ENCODE measurements at places on chromosomes 4 and X. TPM values are rescaled to one million over a fixed set of nuclear protein-coding genes. Genes with fewer than 3 reads are reported as not detected.

DNA sequence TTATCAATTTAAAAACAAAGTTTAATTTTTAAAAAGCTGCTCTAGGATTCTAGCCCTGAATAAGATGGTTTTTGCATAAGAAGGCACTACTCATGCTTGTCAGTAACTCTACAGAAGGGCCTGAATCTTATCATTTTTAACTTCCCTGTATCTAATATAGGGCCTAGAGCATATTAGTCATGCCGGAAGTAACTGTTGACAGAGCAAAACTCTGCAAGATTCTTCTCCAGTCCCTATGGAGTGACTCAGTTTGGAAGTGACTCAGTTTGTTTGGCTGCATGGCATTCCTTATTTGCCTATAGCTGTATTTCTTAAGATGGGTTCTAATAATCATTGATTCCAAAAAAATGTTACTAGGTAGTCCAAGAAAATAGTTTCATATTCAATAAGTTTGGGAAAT lies 431.8 kb upstream of the HTR2C start:
- no peak overlapping the region for H3K4me3 ChIP-seq
- H3K36me3 ChIP-seq: no peaks in the 10 kb centered on the region
- no peak for DNase-seq

The PCDH11X gene
- not detected for total RNA-seq

The ACE2 gene
- total RNA-seq: not detected

The UGT2B10 gene
- total RNA-seq: not detected

GRCh38 chr4:76681996-76682395 lies 215.9 kb downstream of the SOWAHB start:
- H3K4me3 ChIP-seq: no peak overlapping the region
- H3K36me3 ChIP-seq: no peaks in the 10 kb centered on the region
- DNase-seq: no peak
- H3K27me3 ChIP-seq: peaks cover under 1% of the 10 kb centered on the region

The SPINK2 gene
- 5.2 TPM for total RNA-seq

DNA sequence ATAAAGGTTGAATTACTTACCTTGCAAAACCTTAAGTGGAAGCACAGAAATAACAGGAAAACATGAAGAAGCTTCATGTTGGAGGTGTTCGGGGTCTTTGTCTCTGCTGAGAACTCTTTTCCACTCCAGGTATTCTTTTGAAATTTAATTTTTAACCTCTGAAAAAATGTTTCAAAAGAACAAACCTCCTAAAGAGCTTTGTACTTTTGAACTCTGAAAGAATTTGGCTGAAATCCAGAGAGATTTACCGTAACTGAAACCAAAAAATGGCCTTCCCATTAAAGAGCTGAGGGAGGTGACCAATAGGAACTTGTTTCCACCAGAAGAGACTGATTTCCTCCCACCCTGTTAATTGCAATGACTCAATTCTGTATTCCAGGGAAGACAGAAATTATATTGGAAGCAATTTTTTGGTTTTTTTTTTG lies at the start of gene CFI:
Gene CFI (minus strand): TSS at position 105 of the 425 bp plus-strand sequence. CDS start 28 bp downstream, at position 77.
- H3K27me3 ChIP-seq: no peaks in the 10 kb centered on the region
- H3K27ac ChIP-seq: no peak within 1 kb of the TSS
- no peak within 1 kb of the TSS for H3K4me3 ChIP-seq
- no peak for DNase-seq

GRCh38 chr4:15004739-15005301 lies 2.5 kb downstream of the CPEB2 start:
- peaks cover 20% of the 10 kb centered on the region for H3K36me3 ChIP-seq
- no peaks in the 10 kb centered on the region for H3K27me3 ChIP-seq
- peak overlapping the region; percentile 71 for H3K4me3 ChIP-seq
- H3K27ac ChIP-seq: no peak overlapping the region
- peak; percentile 26 for DNase-seq

GRCh38 chrX:150761176-150761818 lies 68.1 kb downstream of the MTMR1 start:
- H3K36me3 ChIP-seq: peaks cover 29% of the 10 kb centered on the region
- no peak overlapping the region for H3K27ac ChIP-seq
- H3K27me3 ChIP-seq: no peaks in the 10 kb centered on the region
- H3K4me1 ChIP-seq: no peaks in the 10 kb centered on the region
- DNase-seq: no peak

The VEGFD gene
- total RNA-seq: not detected

The BTK gene
- 0.42 TPM for total RNA-seq

DNA sequence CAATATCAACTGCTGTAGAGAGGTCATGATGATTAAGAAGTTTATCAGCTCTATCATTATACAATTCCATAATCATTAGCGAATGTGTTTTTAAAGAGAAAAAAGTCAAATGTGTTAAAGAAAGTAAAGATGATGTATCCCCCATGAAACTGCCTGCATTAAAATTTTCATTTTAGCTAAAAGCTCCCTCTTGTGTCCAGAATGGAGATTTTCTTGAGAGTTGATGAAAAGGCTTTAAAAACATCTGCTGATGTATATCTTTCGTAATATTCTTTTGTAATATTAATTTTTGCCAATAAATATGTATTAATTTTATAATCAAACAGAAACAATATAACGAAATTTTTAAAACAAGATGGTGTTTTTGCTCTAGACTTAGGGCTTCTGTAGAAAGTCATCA lies 52.1 kb upstream of the LHFPL1 start:
- no peak overlapping the region for H3K27ac ChIP-seq
- H3K4me3 ChIP-seq: no peak overlapping the region
- DNase-seq: no peak
- no peaks in the 10 kb centered on the region for H3K36me3 ChIP-seq
- H3K27me3 ChIP-seq: no peaks in the 10 kb centered on the region

DNA sequence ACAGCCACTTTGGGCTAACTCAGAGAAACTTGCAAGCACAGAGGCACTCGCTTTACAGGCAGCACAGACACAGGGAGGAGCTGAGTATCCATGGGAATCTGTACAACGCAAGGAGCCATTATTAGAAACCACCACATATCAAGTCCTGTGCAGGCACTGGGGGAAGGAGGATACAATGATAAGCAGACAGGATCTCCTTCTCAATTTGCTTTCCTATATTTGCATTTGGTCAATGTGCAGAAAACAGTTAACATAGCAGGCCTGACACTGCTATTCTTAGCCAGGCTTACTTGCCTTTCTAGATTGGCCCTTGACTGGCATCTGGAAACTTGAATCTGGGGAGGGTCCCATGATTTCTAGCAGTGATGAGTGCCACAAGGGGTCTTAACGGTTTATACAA lies 65.8 kb downstream of the TEC start:
- H3K27ac ChIP-seq: no peak overlapping the region
- no peaks in the 10 kb centered on the region for H3K4me1 ChIP-seq
- no peak for DNase-seq
- no peaks in the 10 kb centered on the region for H3K27me3 ChIP-seq
- no peak overlapping the region for H3K4me3 ChIP-seq
- no peaks in the 10 kb centered on the region for H3K36me3 ChIP-seq
